Fibroblast of mammary gland (primary cell): ENCODE measurements at places on chromosomes 16 and 17.

- DNase-seq: no peak
Measured at GRCh38 chr16:80142281-80142680, 398.5 kb upstream of the DYNLRB2 start.

- no peak for DNase-seq
Measured at GRCh38 chr17:80835816-80836657, 155.6 kb upstream of the CHMP6 start.

DNA sequence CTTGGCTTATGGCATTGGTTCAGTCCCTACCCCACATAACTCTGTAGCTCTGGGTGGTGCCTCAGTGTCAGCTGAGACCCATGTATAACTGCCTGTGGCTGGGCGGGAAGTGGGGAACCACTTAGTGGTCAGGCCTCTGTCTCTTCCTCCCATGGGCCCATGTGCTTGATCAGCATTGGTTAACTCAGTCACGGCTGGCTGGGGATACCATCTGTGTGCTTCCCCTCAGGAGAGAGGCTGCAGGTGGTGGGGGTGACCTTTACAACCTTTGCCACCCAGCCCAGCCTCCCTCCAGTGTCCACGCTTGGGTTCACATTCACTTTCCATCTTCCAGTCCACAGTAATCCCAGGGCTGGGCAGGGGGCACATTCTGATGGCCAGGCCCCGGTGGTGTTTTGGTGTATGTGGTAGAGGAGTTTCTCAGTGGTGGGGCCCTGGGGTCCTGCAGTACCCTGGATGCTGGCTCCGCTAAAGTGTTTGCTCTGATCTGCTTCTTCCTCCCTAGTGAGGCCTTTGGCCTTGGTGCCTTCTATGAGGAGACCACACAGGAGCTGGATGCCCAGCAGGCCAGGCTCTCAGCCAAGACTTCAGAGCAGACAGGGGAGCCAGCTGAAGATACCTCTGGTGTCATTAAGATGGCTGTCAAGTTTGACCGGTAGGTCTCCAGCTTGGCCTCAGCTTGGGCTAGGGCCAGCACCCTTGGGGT lies 10.2 kb upstream of the NFATC3 start:
- DNase-seq: no peak

GRCh38 chr17:27256225-27257030 lies 37.5 kb upstream of the WSB1 start:
- DNase-seq: peak; percentile 91

DNA sequence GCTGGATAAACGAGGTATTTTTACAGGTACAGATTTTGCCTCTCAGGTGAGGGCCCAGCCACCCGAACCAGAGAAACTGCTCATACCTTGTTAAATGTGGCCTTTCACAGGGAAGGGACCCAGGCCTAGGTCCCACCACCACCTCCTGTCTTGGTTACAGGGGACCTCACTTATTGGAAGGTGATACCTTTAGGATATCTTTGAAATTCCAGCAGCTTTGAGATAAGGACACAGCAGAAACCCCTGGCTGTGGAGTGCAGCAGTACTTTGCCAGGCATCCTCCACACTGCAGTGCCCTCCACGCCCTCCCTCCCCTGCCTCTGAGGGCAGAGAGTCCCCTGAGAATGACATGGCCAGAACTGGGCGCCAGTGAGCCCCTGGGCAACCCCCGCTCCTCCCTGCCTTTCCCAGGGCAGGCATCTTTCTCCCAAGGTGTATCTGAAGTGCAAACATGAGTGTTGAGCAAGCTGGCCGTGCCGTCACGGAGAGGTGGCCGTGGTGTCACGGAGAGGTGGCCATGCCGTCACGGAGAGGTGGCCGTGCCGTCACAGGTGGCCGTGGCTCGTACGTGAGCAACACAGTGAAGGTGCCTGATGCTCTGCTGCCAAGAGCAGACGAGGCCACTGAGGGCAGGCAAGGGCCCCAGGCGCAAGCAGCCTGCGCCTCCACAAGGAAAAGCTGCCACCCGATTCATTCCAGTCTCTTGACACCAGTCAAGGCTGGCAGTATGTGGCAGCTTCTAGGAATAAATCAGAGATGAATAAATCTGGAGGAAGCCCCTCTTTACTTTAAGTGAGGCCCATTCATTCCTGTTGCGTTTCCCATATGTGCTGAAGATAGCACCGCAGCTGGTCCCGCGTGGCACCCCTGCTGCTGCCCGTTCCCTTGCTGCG lies 134.5 kb upstream of the CHMP6 start:
- DNase-seq: no peak

GRCh38 chr17:75524970-75525805 lies at the start of gene LLGL2:
Gene LLGL2, plus strand, starts transcription at chr17:75525697. Its CDS starts 17,730 bp downstream, at chr17:75543427.
- no peak for DNase-seq

DNA sequence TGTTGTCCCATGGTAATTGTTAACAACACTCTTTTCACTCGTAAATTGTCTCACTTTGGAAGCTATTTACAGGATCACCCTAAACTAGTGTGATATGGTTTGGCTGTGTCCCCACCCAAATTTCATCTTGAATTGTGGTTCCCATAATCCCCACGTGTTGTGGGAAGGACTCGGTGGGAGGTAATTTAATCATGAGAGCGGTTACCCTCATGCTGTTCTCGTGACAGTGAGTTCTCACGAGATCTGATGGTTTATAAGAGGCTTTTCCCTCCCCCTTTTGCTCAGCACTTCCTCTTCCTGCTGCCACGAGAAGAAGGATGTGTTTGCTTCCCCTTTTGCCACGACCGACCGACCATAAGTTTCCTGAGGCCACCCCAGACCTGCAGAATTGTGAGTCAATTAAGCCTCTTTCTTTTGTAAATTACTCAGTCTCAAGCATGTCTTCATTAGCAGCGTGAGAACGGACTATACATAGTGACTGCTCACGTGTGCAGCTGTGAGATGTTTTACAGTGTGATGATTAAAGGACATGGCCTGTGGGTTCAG lies 34.4 kb downstream of the DNAH3 start:
- peak; percentile 32 for DNase-seq

- no peak for DNase-seq
Measured at GRCh38 chr17:82096709-82097183, 1.3 kb downstream of the FASN start.

- peak; percentile 2 for DNase-seq
Measured at GRCh38 chr16:65889533-65889966, 476.9 kb upstream of the CDH5 start.

GRCh38 chr16:77442078-77442477 lies 7.2 kb upstream of the ADAMTS18 start:
- DNase-seq: no peak

- no peak for DNase-seq
Measured at GRCh38 chr16:77668201-77668600, 54.1 kb upstream of the NUDT7 start.

GRCh38 chr17:70171159-70171558 lies 1.8 kb downstream of the KCNJ2 start:
- no peak for DNase-seq

- no peak for DNase-seq
Measured at GRCh38 chr16:84562174-84562815, 55.6 kb downstream of the COTL1 start.

- no peak for DNase-seq
Measured at GRCh38 chr16:79864781-79865391, 264.3 kb upstream of the MAF start.

- peak; percentile 30 for DNase-seq
Measured at GRCh38 chr16:55297910-55298479, 26.0 kb upstream of the IRX6 start.

- DNase-seq: no peak
Measured at GRCh38 chr16:83586036-83586435, 221.7 kb upstream of the HSBP1 start.
